Astrocyte of the cerebellum (primary cell): ENCODE measurements at places on chromosomes 1 and 21.

DNA sequence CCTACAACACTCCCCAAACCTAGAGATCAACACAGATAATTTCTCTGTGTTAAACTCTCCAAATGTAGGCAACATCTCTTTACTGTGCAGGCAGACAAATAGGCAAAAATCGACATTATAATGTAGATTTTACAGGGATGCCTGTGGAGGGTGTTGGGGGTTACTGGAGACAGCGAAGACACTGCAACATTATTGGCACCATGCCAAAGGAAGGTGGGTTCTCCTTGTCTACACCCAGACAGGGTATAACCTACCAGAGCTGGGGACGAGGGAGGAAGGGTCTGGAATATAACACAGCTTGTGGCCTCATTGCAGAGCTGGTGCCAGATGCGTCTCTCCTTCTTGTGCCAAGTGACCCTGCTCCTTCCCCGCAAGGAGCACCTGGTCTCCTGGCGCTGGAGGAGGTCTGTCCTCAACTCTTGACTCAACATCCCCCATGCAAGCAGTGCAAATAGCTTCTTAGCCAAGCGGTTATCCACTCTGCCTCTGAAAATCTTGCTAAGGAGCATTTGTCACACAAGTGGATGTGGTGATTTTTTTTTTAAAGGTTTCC is 404.0 kb downstream of the PRDM2 start:
- DNase-seq, result no peak

DNA sequence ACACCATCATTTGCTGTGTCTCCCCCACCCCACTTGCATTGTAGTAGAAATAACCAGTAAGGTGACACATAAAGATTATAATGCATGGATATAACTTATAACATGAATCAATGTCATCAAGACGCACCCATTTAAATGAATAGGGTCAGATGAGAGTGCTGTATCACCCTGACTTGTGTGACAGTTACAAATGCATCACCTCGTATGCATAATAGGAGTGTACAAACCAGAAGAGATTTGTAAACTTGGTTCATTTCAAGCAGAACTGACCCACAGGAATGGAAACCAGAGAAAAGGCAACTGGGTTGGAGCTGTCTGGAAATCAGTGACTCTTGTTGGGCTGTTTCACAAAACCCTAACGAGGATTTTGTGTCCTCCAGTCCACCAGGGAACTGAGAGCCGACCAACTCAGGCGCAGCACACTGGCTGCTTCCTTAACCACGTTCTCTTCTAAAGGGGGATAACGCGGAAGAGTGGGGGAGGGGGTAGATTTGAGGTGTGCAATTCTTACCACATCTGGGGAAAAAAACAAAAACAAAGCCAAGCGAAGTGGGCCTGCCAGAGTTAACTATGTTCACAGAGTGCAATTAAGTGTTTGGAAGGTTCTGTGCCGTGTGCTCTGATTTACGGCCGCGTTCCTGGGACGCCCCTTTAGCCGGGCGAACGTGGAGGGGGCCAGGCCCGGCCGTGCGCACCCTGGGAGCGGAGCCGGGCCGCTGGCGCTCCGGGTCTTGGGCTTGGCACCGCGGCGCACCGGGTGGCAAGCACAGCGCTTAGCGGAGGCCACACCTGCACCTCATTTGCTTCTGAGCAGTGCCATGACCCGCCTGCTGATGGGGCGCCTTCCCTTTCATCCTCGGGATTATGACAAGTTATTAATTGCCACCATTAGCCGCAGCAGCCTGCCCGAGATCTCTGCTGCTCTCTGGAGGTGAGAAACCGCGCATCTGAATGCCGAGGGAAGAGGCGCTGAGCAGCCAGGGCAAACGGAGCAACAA is 248.8 kb upstream of the FOXD3 start:
- DNase-seq, result no peak

DNA sequence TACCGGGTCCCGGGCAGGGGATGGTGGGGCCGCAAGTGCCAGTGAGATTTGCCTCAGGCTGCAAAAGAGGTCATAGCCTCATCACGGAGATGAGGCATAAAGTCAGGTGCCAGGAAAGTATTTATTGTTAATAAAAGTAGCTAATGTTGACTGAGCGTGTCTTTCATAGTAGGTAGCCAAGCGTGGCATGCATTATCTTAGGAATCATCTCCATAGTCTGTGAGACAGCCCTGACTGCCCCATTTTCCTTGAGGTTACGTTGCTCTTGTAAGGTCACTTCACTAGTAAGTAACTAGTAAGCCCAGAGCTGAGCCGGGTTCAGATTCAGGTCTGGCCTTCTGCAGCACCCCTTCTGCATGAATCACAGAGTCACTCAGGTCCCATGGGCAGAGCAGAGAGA is 174.2 kb downstream of the CAMTA1 start:
- no peak for DNase-seq

- no peak for DNase-seq
These were observed 389.7 kb downstream of the NTNG1 start for GRCh38 chr1:107530543-107530942.

- DNase-seq, result no peak
These were observed 22.0 kb downstream of the EIF4G3 start for GRCh38 chr1:21154717-21155116.

GRCh38 chr1:37998913-37999429 is 6.3 kb downstream of the FHL3 start:
- no peak for DNase-seq

GRCh38 chr1:58738876-58739275 is 39.0 kb upstream of the MYSM1 start:
- DNase-seq, result no peak

- no peak for DNase-seq
These were observed 120.5 kb downstream of the TMEM53 start for GRCh38 chr1:44553771-44554170.

DNA sequence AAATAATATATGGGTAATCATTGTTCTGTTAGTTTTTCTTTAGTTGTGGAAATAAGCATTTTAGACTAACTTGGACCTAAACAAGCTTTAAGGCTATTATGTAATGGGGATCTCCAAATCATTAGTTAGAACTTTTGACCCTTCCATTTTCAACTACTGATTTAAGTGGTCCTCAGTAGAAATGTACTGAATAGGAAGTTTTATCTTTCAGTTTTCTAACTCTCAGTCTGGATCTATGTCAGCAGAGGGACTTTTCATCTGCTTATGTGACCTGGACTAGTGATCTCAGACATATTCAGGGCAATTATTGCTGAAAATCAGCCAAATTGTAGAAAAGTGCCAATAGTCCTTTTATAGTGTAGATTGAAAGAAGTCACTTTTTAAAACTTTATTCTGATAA is 56.0 kb downstream of the SASS6 start:
- DNase-seq, result no peak

DNA sequence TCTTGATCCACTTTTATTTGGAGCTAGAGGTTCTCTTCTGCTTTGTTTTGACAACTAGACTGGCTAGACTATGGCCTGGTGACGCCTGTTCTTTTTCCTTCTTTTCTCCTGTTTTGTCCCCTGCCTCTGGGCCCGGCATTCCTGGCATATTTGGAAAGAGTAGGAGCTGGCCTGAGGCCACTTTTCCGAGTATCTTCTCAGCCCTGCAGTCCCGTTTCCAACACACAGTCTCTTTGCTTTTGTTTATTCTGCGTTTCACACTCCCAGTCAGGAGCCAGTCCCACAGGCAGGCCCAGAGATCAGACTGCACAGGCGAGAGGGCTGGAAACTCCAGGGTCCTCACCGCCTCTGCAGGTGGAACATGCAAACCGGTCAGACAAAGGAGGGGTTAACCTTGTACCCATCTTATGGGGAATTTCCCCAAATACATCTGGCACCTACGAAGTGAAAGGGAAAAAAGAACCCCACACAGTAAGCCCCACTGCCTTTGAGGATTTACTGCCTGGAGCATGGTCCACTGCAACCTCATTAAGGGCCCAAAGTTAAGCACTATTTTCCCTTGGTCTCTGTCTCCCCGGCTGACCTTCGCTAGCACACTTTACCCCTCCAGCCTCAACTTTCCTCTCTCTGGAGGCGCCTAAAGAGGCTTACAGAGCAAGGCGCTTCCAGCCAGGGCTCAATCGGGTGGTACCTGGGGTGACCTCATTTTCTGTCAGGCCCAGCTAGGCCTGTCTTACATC is 141.1 kb downstream of the TOMM20 start:
- peak; percentile 88 for DNase-seq

DNA sequence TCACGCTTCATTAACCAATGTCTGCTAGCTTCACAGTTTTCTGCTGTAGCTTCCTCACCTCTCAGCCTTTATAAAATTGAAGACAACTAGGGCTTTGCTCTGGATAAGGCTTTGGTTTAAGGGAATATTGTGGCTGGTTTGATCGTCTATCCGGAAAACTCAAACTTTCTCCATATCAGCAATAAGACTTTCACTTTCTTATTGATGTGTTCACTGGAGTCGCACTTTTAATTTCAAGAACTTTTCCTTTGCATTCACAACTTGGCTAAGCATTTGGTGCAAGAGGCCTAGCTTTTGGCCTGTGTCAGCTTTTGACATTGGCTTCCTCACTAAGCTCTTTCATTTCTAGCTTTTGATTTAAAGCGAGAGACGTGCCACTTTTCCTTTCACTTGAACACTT is 12.9 kb downstream of the COA6 start:
- DNase-seq, result no peak

DNA sequence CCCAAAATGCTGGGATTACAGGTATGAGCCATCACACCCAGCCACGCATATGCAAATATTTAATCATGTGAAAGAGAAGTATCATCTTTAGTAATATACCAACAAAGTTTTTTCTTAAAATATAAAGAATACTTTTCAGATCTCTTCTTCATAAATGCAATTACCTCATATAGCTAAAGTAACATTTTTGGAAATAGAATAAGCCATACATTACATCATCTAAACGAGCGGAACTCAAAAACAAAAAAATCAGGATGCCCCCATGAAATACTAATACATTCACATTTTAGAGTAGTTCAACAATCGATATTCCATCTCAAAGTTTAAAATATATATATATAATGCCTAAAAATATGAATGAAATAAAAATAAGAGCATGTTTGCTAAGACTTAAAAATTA is 4.7 kb downstream of the NDC1 start:
- no peak for DNase-seq

GRCh38 chr21:46071082-46071481 is 26.8 kb upstream of the COL6A2 start:
- no peak for DNase-seq

DNA sequence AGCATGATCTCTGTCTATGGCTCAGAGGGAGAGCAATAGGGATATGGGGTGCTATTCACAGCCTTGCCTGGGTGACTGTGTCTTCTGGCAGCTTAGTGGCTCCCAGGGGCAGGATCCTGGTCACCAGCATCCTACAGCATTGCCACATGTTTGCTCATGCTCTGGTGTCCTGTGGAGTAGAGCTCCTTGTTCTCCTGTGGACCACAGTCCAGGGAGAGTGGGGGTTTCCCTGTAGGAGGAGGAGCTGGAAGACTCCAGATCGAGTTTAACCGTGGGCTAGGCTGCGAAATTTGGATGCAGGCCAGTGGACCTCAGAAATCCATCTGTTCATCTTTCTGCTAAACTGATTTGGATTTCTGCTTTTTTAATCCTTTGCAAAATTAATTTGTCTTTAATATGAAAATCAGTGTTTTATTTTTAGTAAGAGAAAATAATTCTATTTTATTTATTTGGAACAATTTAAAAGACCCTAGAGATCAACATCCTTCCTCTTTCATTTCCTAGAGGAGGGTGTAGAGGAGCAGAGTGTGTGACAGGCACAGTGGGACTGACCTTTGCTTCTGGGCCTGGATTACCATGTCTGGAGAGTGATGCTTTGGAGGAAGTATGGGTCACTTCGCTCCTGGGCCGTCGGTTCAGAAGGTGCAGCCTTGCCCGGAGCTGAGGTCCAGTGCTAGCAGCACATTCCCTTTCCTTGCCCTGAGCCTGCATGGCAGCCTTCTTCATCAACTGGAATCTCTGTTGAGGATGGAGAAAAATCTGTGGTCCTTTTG is 17.4 kb downstream of the ADARB1 start:
- no peak for DNase-seq

DNA sequence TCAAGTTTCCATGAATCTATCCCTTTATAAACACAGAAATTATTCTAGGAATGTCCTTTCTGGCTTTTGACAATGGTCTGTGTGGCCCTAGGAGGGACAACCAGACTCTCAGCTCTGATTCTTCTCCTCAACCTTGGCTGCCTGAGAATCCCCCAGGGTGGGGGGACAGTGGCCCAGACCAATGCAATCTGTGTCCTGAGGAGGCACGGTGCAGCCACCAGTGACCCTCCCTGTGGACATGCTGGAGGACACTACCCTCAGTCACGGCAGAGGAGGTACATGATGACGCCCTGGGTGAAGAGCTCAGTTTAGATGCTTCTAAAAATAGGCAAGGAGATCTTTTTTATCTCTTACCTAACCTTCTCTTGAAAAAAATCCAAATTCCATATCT is 91.7 kb downstream of the PGBD5 start:
- no peak for DNase-seq

DNA sequence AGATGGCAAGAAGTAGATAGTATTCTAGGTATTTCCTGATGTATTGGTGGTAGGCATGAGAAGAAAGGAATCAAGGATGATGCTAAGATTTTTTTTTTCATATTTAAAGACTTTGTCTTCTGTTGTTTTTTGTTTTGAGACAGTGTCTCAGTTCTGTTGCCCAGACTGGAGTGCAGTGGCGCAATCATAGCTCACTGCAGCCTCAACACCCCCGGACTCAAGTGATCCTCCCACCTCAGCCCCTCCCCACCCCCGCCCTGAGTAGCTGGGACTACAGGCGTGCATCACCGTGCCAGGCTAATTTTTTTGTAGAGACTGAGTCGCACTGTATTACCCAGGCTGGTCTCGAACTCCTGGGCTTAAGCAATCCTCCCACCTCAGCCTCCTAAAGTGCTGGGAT is 2.8 kb upstream of the CAPZB start:
- no peak for DNase-seq

DNA sequence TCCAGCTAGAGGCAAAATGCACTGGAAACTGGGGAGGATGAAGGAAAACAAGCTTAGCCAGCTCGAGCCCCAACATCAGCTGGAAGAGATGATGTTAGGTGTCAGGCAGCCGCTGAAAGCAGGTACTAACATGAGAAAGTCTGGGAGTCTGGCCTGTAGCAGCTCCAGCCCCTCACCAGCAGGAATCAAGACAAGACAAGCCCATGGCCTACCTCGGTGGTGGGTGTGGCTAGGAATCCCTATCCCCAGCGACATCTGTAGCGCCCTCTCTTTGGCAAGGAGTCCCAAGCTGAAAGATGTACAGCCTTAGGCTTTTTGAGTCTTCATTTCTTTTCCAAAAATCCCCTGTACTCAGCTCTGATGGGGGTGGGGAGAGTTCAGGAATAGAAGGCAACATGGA is 2.6 kb downstream of the DLGAP3 start:
- DNase-seq, result no peak

DNA sequence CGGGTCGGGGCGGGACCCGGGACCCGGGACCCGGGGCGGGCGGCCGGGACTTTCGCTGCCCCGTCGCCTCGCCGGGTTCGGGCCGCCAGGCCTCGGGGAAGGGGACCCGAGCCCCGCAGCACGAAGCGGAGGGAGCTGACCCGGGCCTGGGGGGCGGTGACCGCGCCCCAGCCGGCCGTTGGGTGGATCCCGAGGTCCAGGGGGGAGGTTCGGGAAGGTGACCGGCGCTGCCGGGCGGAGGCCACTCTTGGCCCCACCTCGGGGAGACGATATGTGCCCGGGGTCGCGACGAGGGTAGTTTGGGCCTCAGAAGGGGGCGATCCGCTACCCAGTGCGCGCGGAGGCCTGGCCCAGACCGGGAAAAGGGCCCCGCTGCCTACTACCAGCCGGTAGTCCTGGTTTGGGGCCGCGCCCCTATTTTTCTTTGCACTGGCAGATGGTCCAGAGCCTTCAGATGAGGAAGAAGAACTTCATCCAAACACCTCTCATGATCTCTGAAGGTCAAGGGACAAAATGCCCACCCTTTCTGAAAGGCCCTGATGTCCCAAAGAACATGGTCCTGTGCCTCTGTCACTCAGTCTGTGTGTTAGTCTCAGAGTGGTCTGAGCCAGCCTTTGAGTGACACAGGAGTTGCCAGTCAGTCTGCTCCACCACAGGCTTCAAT is 766 bp downstream of the AGO4 start:
- no peak for DNase-seq
